Stimulated activated CD8-positive, alpha-beta memory T cell treated with anti-CD3 and anti-CD28 coated beads, Interleukin-7, amount 100 ng/mL, for 24 hours (primary cell): ENCODE measurements at places on chromosomes 6 and 20.

DNA sequence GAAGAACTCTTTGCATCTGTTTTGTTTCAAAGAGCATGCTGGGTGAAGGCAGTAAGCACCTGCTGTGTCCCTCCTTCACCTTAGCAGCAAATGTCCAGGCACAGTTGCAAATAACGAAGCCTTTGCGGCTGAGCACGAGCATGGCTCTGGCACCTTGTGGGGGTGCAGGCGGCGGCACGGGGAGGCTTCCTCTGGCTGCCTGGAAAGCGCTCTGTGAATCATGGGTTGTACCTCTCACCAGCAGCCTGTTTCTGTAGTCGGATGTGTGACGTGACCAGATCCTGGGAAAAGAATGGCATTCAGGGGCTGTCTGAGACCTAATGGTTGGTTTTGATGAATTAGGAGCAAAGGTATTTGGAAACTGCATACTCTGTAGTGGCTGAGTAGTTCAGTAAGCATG lies 144.8 kb downstream of the DTNBP1 start:
- DNase-seq: no peak

- no peak for DNase-seq
Observed at GRCh38 chr20:1267809-1268374, 1.8 kb downstream of the SNPH start.

- DNase-seq: no peak
Observed at GRCh38 chr20:20371083-20371482, 3.2 kb downstream of the INSM1 start.

DNA sequence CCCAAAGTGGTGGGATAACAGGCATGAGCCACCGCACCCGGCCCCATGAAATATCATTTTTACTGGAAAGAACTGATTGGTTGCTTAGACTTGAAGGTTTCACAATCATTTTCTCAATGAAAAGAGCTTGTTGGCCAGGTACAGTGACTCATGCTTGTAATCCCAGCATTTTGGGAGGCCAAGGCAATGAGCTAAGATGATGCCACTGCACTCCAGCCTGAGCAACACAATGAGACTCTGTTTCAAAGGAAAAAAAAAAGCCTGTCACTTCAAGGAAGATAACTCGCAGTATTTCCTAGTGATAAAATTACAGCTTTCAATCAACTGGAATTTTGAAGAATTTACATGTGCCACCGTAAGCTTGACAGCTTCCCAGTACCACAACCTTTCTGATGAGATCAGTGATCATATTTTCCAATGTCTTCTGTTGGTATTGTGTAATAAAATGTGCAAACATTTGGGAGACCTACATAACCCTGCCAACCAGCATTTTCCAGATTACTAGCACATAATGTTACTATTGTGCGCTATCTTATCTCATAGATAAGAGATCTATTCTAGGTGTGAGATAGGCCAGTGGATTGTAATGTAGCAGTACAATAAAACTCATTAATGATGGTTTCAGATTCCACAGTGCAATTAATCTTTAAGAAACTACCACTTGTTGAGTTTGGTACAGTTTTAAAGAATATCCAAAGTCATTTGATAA lies 7.2 kb downstream of the PNLDC1 start:
- no peak for DNase-seq

DNA sequence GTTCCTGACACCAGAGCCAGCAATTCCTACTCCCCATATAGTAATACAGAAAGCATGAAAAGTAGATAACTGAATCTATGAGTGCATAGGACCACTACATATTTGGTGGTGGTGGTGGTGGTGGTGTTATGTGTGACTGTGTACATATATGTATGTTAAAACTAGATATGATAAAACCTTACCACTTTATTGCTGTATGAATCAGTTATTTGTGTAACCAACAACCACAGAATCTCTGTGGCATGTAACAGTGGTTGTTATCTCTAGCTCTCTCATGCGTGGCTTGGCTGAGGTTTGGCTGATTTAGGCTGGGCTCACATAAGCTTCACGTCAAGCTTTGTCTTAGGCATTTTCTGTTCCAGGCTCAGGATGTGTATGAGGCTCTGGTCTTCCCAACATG lies 55.7 kb downstream of the PLCB1 start:
- no peak for DNase-seq

DNA sequence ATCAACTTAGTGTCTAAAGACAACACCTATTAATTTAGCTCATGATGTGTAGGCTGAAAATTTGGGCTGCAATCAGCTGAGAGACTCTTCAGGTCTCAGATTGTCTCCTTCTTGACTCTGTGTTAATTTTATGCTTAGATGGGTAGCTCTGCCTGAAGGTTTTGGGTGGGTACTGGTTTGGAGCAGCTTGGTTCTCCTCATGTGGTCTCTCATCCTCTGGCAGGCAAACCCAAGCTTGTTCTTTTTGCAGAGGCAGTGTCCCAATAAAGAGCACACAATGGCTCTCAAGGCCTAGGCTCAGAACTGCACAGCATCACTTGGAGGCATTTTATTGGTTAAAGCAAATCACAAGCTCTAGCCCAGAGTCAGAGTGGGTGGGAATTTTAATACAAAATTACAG lies 280.6 kb downstream of the BTBD3 start:
- DNase-seq: no peak

DNA sequence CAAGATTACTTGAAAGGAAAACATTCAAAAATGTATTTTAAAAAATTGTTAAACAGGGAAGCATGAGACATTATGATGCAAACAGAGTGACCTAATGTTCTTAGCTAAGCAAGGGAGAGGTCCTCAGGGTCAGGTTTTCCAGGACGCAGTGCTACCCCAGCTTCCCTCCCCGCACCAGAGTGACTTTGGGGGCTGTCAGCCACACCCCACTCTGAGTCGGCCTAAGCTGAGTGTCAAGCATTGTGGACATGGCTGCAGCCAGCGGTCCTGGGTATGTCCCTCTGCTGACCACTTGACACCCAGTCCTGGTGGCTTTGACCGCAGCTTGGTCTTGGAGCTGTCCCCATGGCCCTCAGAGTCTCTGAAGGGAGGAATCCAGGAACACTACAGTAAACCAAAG lies 54.9 kb upstream of the CD93 start:
- DNase-seq: no peak

DNA sequence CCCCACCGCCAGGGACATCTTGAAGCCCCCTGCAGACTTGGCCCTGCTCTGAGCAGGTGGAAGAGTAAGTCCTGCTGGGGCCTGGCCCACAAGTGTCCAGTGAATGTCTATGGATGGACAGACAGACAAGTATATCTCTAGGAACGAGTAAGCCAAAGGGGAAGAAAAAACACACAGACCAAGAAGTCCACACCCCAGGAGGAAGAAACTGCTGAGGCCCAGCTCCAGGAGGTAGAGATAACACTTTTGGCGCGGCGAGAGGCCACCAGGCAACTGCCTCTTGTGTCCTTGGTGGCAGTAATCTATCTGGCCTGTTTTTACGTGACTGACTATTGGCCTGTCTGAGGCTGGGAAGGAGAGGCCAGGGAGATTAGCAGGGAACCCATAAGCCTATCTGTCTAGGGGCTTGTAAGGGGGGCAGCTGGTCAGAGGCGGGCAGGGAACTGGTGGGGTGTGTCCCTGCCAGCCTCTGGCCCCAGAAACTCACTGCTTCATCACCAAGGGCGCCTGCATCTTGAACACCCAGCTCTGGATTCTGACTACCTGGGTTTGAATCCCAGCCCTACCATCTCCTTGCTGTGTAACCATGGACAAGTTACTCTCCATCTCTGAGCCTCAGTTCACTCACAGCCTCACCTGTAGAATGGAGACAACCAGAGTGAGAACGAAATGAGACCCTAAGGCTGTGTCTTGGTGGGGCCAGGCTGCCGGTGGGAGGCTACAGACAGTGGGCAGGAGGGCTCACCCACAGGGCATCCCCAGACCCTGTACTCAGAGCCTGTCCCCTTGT lies 31.3 kb downstream of the C20orf203 start:
- no peak for DNase-seq

- no peak for DNase-seq
Observed at GRCh38 chr6:95795927-95796326, 218.6 kb downstream of the MANEA start.

DNA sequence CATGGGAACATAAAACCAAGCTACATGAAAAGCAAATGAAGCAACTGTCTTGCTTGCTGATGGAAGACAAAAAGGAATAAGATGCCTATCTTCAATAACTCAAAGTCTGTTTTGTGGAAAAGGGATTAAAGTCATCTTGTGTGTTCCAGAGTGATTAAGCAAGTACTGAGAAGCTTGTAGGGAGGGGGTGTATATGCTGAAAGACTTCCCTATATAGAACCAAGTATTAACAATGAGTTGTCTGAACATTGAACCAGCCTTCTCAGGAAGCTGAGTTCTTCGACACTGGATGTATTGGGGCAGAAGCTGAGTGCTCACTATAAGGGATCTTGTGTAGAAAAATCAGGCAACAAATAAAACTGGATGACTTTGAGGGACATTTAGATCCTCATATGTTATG lies 451.8 kb downstream of the CD83 start:
- no peak for DNase-seq

GRCh38 chr6:118042855-118043254 lies 135.8 kb downstream of the SLC35F1 start:
- DNase-seq: no peak

DNA sequence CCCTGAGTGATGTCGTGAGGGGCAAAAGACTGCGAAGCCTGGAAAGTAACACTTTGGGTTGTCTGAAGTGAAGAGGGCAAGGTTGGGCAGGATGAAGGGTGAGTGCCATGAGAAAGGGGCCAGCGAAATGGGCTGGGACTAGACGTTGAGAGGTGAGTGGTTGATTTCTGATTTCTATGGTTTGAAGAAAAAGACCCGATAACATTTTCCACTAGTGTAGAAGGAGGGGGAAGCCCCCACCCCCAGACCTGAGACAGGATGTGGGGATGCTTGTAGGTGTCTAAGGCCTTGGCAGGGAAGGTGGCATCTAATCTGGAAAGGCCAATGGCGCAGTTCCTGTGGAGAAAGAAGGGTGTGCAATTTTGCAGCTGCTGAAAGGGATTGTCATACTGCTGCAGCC lies 25.3 kb upstream of the KIF3B start:
- peak; percentile 68 for DNase-seq

- DNase-seq: peak; percentile 30
Observed at GRCh38 chr6:85641897-85642773, 551 bp downstream of the SYNCRIP start.

DNA sequence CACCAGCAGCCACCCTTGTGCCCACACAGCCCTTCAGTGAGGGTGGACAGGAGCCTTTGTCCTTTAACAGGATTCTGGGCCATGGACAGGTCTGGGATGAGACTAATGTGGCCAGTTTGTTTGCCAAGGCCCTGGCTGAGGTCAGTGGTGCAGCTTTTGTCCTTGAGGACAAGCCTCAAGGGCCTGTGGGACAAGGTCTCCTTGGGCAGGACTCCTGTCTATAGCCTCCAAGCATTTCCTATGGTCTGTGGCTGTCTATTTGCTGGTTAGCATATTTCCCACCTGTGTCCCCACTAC lies 44.1 kb downstream of the SUN5 start:
- DNase-seq: no peak

- DNase-seq: no peak
Observed at GRCh38 chr6:132666118-132666517, 7.1 kb upstream of the TAAR1 start.

GRCh38 chr6:106112433-106112832 lies 26.3 kb downstream of the PRDM1 start:
- no peak for DNase-seq

DNA sequence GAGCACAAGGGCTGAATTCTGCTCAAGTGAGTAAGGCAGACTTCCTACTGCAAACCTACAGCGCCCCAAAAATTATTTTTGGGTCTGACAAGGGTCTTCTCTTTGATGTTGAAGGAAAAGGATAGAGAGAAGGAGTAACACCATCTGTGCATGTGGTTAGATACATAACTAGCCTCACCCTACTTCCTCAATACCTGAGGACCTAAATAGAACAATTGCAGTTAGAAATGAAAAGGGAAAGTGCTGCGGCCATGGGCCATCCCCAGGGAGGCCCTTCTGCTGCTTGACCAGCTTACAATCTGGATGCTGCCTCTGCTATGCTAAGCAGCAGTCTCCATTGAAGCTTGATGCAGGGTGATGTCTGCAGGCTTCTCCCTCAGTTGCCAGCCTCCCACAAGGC lies 63.2 kb upstream of the ARMH2 start:
- no peak for DNase-seq

DNA sequence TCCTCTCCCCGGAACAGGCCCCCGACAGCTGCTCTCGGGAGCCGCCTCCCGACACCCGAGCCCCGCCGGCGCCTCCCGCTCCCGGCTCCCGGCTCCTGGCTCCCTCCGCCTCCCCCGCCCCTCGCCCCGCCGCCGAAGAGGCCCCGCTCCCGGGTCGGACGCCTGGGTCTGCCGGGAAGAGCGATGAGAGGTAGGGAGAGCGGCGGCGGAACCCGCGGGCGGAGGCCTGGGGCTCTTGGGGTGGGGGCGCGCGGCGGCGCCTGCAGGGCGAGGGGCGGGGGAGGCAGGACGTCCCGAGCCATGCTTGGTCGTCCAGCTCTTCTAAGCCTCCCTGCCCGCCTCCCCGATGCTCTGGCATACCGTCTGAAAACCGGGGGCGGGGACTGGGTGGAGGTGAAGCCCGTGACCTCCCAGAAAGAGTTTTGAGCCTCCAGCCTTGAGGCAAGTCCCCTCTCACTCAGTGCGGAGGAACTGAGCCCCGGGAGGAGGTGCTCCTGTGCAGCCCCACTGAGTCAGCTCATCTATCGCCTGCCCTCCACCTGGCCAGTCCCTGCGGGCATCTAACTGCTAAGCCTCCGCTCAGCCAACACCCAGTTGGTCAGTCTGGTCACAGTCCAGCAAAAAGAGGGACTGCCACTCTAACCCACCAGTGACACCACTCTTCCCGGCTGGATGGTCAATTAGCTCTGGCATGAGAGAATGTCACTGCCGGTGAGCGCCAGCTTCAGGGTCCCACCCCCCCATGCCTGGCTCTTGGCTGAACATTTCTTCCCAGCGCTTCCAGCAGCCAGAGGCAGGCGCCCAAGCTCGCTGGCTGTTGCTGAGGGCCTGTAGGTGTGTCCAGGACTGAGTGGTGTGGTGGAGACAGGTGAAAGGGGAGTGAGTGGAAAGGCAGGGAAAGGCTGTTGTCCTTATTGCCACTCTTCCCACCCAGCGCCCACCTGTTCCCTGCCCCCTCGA lies 482 bp downstream of the DDR1 start:
- no peak for DNase-seq

GRCh38 chr6:156396791-156397418 lies 380.3 kb upstream of the ARID1B start:
- no peak for DNase-seq

DNA sequence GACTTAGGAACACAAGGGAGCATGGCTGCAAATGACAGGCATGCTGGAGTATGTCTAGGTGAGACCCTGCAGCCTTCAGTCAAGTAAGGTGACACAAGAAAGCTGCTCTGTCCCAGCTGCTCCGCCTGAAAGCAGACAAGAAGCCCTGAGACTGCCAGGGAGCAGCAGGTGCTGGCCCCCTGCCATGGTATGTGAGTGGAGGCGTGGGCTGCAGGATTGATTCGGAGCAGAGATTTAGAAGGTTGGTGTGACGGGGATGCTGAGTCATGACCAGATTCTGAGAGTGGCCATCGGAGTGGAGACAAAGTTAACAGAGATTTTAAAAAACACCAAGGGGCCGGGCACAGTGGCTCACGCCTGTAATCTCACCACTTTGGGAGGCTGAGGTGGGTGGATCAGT lies 17.8 kb downstream of the LRP11 start:
- DNase-seq: no peak
